ENCODE measurements at places on chromosomes 3 and 15. TPM values are rescaled to one million over a fixed set of nuclear protein-coding genes. Genes with fewer than 3 reads are reported as not detected.

Gene BUB1B
- 2.4 TPM for total RNA-seq

Gene TMEM212
- not detected for total RNA-seq

Gene NCK1
- 52.0 TPM for total RNA-seq

Gene NANOGP8
- not detected for total RNA-seq

Gene GOLGA6A
- total RNA-seq: not detected

Gene ESYT3
- total RNA-seq: 0.28 TPM

Gene TM6SF1
- total RNA-seq: 0.55 TPM

Gene C3orf49
- total RNA-seq: not detected

Gene RPL29
- total RNA-seq: 1,836 TPM

Gene GNAT1
- total RNA-seq: not detected

Gene RASSF1
- total RNA-seq: 20.2 TPM

Gene SLC9C1
- 0.14 TPM for total RNA-seq

Gene RASGRP1
- total RNA-seq: 0.37 TPM

Gene AP4E1
- 13.9 TPM for total RNA-seq

Gene QRICH1
- 56.7 TPM for total RNA-seq

Gene CSTA
- total RNA-seq: 8.0 TPM

Gene PDZRN3
- total RNA-seq: 77.3 TPM

Gene SLC12A6
- total RNA-seq: 15.0 TPM

Measured in smooth muscle cell of bladder (primary cell).